Activated naive CD4-positive, alpha-beta T cell treated with Interleukin-2 at 50 U/mL for 16 hours (primary cell): ENCODE measurements at places on chromosomes 3 and 15.

DNA sequence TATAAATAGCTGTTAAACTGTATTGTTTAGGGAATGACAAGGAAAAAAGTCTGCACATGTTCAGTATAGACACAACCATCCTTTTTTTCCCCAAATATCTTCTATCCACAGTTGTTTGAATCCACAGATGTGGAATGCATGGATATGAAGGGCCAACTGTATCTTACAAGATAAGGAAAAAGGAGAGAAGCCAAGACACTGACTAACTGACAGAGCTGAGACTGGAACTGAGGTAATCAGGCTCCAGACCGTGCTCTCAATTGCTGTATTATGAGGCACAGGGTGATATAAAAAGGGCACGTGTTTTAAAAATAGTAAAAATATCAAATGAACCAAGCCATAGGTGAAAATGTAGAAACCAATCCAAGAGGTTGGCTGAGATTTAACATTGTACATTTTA, 49.0 kb downstream of the DHX36 start:
- no peak for DNase-seq

- DNase-seq, result no peak
Observed at GRCh38 chr3:195834675-195835583, 23.2 kb upstream of the MUC4 start.

GRCh38 chr3:56361731-56362130, 106.5 kb downstream of the ERC2 start:
- no peak for DNase-seq

- no peak for DNase-seq
Observed at GRCh38 chr15:81053621-81054020, 52.9 kb downstream of the TLNRD1 start.

GRCh38 chr15:84823282-84823878, 6.2 kb downstream of the ALPK3 start:
- no peak for DNase-seq

DNA sequence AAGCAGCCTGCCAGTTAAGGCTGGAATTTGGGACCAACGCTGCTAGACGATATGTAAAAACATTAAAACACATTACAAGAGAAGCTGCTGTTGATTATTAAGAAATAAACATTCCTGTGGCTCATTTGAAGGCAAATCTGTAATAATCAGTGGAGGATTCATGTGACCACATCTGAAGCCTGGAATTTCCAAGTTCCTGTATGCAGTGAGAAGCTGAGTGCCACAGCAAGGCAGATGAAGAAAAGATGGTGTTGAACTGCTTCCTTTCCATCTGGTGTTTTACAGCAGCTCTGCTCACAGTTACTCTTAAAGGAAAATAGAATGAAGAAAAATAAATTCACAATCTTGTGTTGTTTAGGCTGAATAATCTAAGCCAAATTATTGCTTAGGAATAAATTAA, 139.3 kb upstream of the ROBO2 start:
- no peak for DNase-seq

- DNase-seq, result no peak
Observed at GRCh38 chr3:127888156-127888555, 26.9 kb upstream of the KBTBD12 start.

DNA sequence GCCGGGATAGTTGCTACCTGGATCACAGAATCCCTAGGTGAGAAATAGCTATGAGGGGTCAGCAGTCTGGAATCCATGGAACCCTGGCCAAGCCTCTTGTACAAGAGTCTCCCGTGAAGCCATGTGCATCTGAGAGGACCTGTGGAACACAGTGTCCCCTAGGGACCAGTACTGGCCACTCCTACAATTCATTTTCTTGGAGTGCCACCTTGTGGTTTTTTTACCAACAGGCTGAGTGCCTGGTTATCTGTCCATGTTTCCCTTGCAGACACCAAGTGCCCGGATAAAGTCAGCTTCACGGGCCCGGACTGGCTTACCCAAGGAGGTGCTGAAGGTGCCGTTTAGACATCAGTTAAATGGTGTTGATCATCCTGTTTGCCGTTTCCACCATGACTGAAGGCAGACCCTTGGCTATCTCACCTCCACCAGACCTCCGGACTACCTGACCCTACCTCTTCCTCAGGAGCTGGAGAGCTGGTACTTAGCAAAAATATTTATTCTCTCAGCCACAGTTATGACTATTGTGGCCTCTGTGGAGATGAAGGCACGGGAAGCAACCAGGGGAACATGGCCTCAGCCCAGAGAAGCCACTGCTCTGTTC, 93.9 kb downstream of the RBPMS2 start:
- DNase-seq, result no peak

DNA sequence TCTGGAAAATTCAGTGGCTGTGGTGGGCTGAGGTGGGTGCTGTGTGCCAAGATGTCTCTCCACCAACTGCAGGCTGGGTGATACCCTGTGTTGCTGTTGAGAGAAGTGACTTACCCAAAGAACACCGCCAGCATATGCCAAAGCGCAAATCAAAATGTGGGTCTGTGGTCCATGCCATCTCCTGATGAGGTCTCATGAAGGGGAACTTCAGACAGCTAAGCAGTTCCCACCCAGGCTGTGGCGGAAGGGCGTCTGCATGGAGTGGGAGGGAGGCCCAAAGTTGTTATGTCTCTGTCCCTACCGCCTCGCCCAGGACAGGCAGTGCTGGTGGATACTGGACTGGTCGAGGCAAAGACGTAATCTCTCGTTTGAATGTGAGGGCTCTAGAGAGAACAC, 70.9 kb upstream of the PLXNA1 start:
- no peak for DNase-seq

GRCh38 chr3:187014417-187014864, 84.1 kb downstream of the ST6GAL1 start:
- DNase-seq, result no peak

- DNase-seq, result no peak
Observed at GRCh38 chr3:197525706-197526105, 30.1 kb downstream of the BDH1 start.

DNA sequence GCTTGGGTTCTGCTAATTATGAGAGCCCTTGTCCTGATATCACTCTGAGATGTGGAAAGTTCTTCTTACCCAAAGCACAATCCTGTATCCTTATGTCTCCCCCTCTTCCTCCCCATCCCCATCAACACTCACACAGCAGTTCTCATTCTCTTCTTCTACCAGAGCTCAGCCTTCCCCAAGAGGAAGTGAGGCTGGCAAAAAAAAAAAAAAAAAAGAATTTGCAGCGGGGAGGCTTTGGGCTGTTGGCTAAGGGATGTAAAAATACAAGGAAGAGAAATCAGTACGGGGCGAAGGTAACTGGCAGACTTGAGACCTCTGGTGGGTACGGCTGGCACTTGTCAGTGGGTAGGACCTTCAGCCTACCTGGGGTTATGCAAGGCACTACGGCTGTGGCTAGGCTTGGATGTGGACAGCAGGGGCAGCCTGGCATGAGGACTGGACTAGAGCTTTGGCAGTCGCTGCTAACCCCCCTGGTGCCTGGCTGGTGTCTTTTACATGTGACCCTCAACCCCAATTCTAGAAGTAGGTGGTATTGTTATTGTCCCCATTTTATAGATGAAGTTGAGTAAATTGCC, 5.4 kb downstream of the VIPR1 start:
- no peak for DNase-seq

DNA sequence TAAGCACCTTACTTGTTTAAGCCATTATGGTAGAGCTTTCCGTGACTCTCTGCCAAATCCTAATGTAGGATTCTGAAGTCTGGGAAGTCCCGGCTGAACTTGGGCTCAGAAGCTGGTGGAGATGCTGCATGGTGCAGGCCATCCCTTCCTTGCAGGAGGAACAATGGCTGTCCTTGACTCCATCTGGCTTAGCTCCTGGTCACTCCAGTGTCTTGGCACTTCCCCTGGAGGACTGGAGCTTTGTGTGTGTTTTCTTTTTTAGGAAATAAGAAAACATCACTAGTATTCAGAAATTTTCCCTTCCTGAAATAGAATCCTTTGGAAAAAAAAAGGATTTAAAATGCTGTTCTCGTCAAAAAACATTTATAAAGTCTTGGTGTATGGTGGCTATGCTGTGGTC, 209.3 kb upstream of the ROPN1 start:
- DNase-seq, result no peak

GRCh38 chr3:156535162-156535627, 19.7 kb downstream of the SSR3 start:
- no peak for DNase-seq

- no peak for DNase-seq
Observed at GRCh38 chr3:42043099-42043813, 47.9 kb upstream of the TRAK1 start.

DNA sequence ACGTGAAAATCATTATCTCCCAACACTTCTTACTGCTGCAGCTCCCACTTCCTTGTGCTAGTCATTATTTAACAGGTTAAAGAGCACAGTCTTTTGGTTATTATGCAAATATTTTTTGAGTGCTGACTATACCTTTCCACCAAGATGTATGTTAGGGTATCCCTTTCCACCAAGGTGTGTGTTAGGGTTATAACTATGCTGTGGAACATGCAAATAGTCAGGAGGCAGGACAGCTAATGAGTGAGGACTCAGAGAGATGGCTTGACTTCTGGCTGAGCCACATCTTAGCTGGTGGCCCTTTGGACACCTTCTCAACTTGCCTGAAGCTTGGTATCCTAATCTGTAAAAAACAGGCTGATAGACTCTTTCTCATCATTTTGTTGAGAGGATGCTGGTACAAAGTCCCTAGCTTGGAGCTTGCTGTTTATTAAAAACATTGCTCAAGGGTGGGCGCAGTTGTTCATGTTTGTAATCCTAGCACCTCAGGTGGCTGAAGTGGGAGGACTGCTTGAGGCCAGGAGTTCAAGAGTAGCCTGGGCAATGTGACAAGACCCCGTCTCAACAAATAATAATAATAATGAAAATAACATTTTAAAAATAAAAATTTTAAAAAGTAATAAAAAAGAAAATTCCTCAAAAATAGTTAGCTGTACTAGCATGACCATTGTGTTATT, 160.5 kb upstream of the ADAMTS9 start:
- no peak for DNase-seq

DNA sequence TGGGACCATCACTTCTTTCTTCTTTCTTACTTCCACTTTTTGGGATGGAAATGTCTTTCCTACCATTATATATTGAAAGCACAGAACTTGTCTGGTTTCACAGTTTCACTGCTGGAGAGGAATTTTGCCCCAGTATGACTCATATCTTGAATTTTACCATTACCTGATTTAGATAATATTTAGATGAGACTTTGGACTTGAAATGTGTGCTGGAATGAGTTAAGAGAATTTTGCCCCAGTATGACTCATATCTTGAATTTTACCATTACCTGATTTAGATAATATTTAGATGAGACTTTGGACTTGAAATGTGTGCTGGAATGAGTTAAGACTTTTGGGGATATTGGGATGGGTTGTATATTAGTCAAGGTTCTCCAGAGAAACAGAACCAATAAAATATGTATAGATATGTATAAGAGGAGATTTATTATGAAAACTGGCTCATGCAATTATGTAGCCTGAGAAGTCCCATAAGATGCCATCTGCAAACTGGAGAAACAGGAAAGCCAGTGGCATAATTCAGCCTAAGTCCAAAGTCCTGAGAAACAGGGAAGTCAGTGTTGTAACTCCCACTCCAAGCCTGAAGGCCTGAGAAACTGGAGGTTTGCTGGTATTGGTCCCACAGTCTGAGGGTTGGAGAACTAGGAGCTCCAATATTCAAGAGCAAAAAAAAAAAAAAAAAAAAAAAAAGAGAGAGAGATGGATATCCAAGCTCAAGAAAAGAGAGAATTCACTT, 1029.2 kb downstream of the EPHA3 start:
- no peak for DNase-seq

GRCh38 chr3:59878038-59878427, 828.2 kb upstream of the CFAP20DC start:
- no peak for DNase-seq
